Cardiac muscle cell (in vitro differentiated cells and primary cell): ENCODE measurements at places on chromosomes 13 and 19. TPM values are rescaled to one million over a fixed set of nuclear protein-coding genes. Genes with fewer than 3 reads are reported as not detected.

DNA sequence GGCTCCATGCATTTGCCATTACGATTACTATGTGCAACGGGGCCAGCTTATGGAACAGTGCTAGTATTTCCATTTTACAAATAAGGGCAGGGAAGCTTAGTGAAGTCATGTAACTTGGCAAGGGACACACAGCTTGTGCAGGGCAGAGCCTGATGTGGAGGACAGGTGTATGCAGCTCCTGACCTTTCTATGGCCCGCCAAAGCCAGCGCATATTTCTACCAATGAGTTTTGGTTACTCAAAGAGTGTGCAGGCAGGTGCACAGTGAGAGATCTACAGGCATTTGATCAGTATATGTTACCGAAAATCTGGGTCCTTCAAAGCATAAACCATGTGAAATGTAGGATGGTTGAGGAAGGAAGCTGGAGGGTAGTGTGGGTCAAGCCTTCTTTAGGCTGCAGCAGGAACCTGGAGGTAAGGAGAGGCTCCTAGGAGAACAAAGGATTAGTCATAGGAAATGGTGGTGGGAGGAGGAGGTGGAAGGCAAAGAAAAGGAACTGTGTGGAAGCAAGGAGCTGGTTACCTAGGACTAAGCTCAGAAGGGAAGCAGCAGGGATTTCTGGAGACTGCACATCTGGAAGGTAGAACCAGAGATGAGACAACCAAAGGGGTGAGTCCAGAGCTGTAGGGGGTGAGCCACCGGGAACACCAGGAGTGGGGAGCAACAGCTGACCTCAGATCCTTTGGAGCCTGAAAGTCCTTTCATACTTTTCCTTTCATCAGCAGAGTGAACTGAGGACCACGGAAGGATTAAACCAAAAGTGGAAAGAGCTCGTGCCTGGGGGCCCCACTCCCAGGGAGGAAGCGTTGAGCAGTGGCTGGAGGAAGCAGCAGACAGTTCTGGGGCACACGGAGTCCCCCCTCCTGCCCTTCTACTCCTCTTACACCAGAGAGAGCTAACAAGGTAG lies 4.2 kb upstream of the PDX1 start:
- no peak for DNase-seq

Gene POMP
- polyA plus RNA-seq: 168 and 208 TPM in 2 replicates

DNA sequence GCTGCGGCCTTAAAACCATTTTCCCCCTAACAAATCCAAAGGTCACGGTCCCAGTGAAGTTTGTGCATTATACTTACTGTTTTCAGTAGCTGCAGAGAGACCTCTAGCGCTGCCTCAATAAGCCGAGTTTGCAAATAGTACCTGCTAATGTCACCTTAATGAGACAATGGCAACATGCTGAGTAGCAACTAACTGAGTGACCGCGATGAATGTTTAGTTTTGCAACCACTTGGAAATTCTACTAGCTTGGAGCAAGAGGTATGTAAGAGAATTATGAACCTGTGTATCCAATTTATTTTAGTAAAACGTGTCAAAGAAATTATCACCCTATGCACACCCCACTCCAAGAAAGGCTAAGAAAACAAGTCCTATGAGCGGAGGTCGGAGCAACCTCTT lies 1.2 kb downstream of the KPNA3 start:
- DNase-seq: peak; percentile 30

DNA sequence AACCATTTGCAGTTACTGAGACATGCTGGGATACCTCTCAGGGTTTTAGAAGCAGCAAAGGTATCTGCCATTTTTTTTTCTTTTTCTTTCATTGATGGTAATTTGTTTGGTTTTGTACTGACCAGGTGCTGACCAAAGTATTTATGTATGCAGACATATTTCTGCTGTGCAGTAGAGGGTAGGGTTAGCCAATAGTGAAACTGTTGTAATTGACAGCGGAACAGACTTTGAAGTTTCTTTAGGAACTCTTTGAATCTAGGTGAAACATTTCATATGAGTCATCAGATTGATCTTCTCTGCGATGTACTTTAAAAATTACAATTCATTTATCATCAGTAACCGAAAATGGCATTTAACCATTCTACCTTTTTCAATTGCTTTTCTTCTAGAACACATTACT lies 63.0 kb downstream of the ITGBL1 start:
- no peak for DNase-seq

Gene CGB2
- polyA plus RNA-seq: 1.5 TPM in 1 of 2 replicates, not detected in the other

Gene SHC2
- polyA plus RNA-seq: 39.9 and 54.6 TPM in 2 replicates

Gene KLK8
- not detected in 2 replicates for polyA plus RNA-seq

Gene MBD3L4
- not detected in 2 replicates for polyA plus RNA-seq

- DNase-seq: peak; percentile 68
Observed at GRCh38 chr19:7506385-7507328, 9.2 kb upstream of the ZNF358 start.

DNA sequence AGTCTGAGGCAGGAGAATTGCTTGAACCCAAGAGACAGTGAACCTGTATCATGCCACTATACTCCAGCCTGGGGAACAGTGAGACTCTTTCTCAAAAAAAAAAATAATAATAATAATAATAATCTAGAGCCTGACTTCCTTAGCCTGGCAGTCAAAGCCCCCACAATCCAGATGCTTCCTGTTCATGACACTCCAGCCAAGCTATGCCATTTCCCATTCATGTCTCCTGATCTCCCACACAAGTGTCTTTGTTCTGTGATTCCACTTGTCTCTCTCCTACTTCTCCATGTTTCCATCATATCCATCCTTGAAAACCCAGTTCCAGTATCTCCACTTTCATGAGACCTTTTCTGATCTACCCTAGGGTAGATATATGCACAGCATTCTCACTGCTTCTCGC lies 150.7 kb downstream of the FOXO1 start:
- DNase-seq: no peak

GRCh38 chr13:33776239-33776881 lies 41.6 kb upstream of the RFC3 start:
- DNase-seq: no peak

Gene PSG5
- polyA plus RNA-seq: not detected in 2 replicates
